CD4-positive, alpha-beta T cell treated with Interleukin-4 for 1 hour (primary cell): ENCODE measurements at places on chromosomes 16 and 17.

DNA sequence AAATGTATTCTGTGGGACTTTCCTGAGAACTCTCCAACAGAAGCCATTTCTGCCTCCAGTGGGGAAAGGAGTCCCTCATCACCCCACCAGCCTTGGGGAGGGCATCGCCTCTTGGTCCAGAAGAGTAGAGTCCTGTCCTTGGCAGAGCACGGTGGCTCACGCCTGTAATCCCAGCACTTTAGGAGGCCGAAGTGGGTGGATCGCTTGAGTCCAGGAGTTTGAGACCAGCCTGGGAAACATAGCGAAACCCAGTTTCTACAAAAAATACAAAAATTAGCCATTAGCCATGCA is 41.0 kb downstream of the LYRM1 start:
- DNase-seq, result no peak

- no peak for DNase-seq
These were observed 64.5 kb upstream of the HSBP1 start for GRCh38 chr16:83743241-83743640.

GRCh38 chr16:86726340-86726739 is 148.0 kb downstream of the FOXL1 start:
- no peak for DNase-seq

DNA sequence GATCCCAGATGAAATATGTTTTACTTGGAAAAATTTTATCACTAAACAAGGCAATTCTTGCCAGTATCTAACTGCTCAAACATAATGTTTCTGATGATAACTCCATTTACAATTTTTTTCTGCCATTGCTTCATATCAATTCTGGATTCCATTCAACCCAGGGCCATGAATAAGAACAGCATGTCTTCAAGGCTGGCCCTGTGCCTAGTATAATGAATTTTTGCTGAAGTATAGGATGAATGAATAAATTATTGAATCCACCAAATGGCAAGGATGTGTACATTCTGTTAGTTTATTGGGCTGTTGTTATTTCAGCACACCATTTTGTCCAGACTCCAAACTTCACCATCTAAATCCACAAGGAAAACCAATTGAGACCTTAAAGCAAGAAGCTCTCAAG is 414.7 kb downstream of the HS3ST3B1 start:
- DNase-seq, result no peak

DNA sequence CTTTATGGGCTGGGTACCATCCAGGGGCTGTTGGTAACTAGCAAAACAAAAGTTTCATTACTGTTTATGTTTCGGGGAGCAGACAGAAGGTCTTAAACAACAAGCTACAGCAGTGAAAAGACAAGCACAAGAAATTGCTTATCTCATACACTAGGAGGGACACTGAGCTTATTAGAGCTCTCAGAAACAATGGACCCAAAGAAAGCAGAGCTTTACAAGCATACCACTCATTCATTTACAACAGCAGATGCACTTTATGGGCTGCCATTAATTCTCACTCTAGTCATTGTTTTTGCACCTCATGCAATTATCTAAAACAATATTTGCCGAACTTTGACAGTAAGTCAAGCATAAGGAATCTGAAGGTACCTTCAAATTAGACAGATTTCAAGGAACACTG is 10.0 kb downstream of the KRT16 start:
- no peak for DNase-seq

GRCh38 chr17:19398301-19399181 is 11.6 kb upstream of the MFAP4 start:
- peak; percentile 74 for DNase-seq

DNA sequence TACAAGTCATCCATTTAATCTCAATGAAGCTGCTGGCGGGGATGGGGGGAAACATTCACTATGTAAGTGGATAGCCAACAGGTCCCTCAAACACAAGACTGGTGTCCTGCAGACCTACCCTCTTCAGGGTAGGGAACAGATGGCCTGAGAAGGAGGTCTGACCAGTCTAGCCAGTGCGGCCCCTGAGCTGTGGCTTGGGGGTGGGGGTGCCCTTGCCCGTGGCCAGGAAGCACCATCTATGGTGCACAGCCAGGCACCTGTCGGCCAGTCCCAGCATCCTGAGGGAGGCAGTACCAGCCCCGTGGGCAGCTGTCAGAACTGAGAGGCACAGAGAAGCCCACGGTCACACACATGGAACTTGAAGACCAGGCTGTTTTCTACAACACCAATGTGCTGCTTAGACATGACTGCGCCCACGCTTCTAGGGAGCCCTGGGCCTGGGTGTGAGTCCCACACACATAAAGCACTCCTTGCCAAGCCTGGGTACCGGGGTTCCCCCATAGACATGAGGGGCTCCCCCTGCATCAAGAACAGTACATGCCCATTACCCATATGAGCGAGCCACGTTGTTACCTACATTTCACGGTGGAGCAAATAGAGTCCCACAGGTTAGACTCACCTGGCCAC is 40.9 kb downstream of the RMI2 start:
- no peak for DNase-seq

DNA sequence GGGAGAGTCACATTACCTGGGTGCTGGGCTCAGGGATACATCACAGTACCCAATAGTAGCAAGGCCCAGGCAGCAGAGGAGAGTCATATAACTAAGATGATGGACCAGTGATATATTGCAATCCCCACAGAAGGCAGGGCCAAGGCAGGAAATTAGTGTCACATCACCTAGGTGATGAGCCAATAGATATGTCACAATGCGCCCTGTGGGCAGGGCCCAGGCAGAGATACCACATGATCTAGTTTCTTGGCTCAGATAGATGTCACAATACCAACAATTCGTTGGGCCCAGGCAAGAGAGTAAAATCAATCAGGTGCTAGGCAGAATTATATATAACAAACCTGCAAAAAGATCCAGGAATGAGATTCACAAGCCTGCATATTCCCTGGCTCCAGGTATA is 2111.5 kb downstream of the TP53TG3F start:
- no peak for DNase-seq

- no peak for DNase-seq
These were observed 9.6 kb upstream of the TMEM220 start for GRCh38 chr17:10739386-10739785.

- DNase-seq, result no peak
These were observed 13.2 kb downstream of the XYLT2 start for GRCh38 chr17:50359005-50359699.

GRCh38 chr17:36196131-36196486 is 449 bp downstream of the CCL3L1 start:
- DNase-seq, result no peak

- peak; percentile 93 for DNase-seq
These were observed 13.8 kb downstream of the RIPOR1 start for GRCh38 chr16:67542464-67542863.

DNA sequence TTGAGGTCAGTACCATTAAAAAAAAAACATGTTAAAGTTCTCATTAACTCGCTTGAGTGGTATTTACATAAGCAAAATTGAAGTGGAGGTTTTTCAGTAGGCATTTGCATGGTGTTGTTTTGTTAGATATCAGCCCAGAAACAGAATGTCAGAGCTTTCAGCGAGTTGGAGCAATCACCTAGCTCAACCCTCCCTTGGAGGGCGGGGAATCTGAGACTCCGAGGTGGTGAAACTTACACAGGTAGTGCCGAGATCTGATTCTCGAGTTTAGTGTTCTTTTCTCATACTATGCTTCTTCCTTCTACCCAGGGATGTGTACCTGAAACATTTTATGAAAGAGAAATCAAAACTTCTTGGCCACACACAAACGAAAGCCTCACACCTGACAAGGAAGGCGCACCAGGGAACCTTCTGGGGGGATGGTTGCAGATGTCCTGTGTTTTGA is 6.6 kb downstream of the SEC14L1 start:
- DNase-seq, result no peak

DNA sequence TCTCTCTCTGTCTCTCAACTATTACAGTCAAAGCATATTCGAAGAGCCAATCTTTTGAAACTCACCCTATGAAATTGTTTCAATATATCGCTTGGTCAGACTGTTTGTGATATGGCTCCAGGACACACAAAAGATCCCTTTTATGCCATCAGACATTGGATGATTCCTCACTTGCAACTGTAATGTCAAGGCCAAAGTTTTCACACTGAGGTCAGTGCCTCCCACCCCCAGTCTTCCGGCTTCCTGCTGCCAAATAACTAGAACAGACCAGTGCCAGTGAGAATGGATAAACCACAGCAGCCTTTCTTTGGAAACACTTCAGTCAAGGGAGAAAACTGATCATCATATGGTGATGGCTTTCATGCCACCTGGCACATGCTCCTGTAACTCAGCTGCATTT is 321.9 kb upstream of the ZFHX3 start:
- no peak for DNase-seq

- DNase-seq, result no peak
These were observed 28.6 kb upstream of the XYLT1 start for GRCh38 chr16:17499223-17499902.

DNA sequence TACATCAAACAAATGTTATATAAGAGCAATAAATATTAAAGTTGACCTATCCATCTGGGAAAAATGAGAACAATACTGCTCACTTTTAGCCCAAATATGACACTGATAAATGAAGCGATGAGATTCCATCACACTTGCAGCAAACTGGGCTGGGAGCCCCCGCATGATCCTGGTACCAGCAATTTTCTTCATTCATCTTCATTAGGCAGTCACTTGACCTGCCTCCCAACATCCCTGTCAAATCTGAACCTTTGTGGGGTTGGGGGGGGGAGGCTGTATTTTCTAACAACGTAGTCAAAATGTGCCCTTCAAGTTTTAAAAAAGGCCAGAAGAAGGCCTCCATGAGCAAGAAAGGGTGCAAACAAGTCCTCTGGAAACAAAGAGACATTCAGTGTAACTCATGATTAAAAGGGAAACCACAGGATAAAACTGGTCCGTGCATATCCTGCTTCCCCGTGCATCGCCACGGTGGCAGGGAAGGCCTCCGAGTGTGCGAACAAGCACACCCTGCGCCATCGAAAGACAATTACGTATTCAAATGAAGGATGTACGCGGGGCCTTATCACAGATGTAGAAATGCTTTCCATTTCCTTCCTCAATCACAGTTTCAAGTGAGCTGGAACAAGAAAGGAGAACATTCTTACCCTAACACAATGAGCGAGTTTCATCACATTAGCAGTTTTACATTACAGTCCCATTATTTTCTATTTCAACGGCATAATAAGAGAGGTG is 48.4 kb downstream of the TOX3 start:
- no peak for DNase-seq

DNA sequence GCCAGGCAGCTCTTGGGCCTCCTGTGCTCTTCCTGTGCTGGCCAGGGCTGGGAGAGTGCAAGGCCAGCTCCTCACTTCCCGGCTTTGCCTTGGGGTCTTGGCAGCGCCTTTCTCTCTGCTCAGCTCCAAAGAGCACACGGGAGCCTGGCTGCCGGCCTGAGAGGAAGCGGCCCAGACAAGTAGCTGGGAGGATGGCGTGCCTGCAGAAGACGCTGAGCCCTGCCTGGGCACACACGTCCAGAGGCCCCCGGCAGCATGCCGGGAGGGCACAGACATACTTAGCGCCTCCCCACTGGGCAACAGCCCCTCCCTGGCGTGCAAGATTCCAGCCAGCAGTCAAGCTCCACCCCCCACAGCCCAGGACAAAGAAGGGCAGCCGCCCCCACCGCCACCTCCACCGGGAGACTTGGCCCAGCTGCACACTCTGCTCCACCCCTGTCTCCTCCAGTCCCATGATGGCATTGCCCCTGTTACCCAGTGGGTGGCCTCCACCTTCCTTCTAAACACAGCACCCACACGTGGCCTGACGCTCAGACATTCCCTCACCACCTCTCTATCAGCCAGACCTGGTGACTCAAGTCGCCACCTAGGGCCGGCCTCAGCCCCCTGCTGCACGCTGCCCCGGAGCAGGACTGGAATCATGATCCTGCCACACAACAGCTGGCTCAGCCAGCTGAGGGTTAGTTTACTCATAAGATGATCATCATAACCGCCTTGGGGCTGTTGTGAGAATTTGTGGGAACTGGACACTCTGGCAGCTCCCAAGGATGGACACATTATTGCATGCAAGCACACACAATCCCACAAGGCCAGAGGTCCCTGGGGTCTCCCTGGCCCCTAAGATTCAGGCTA is 12.4 kb downstream of the SGCA start:
- DNase-seq, result peak; percentile 63

- DNase-seq, result no peak
These were observed 14.7 kb downstream of the CASKIN2 start for GRCh38 chr17:75500419-75501216.

DNA sequence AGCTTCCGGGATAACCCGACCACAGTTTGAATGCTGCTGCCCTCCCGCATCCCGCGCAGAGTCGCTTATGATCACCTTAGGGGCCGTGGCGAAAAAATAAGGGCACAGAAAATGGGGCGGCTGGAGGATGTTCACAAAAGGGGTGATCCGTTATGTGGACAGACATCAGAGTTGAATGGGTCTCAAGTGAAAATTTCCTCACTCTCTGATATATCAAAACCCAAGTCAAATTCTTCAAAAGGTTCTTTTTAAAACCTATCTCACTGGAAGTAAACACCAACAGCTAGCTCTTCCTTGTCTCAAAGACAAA is 400 bp upstream of the CEP112 start:
- no peak for DNase-seq

DNA sequence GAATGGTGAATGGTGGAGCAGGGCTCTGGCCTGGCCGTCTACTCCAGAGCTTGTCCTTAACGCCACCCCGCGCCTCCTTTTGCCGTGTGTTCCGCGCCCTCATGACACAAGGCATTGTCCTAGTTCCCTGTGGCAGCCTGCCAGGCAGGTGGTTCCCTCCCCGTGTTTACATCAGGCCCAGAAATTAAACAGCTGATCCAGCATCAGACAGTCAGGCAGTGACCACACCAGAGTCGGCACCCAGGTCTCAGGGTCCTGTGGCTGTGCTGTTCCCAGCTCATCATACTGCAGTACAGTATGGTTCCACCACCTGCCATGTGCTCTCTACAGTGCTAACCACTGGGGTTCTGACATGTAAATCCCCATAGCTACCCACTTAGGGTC is 119.7 kb downstream of the RAB11FIP4 start:
- DNase-seq, result no peak

GRCh38 chr16:2514333-2515179 is 804 bp downstream of the ATP6V0C start:
- peak; percentile 58 for DNase-seq

- DNase-seq, result peak; percentile 82
These were observed 16.7 kb downstream of the RFFL start for GRCh38 chr17:35046740-35047283.

DNA sequence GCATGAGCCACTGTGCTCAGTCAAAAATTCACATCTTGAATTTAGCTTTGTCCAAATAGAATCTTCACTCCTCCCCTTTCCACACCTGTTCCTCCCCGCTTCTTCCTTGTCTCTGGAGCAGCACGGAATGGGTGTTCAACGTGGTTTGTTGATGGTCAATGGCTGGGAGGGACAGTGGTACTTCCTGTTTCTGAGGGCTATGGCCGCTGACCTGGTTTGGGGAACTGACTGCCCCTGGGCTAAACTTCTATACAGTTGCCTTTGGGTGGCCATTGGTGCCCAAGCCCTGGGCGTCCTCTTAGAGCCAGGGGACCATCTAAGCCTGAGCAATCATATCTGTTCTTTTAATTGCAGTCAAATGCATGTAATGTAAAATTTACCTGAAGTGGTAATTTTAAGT is 19.1 kb upstream of the WFIKKN2 start:
- DNase-seq, result no peak

DNA sequence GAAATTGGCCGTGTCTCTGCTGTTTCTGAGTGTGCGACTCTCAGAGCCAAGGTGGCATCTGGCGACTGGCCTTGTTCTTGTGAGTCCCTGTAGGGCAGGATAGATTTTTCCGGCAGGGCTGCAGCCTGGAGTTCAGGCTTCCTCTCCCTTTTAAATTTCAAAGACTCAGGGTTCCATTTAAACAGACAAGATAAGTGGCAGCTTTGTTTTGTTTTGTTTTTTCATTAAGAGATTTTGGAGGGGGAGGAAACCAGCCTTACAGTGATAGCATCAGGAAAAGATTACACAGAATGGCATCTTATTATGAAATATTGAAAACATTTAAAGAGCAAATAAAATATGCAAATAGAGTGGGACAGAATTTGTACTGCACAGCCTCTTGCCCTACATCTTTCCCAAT is 151.3 kb downstream of the RPTOR start:
- DNase-seq, result no peak
